EH (cell line): ENCODE measurements at places on chromosomes 7 and 10.

GRCh38 chr7:128933180-128933891 lies 4.4 kb upstream of the IRF5 start:
- DNase-seq = peak; percentile 37

DNA sequence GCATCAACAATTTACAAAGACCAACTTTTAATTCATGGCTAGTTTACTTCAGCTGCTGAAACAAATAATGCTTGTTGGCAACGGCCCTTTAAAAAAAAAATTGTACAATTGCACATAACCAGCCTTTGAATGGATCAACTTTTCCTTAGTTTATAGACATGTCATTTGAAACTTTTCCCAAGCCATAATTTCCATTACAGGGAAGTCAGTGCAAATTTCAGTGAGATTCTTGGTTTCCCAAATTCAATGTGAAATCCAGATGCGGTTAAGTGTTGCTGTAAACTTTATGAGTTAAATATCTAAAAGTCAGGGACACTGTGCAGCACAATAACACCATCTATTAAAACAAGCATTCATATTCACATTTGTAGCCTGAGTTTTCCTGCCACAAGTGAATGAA lies 182.2 kb downstream of the JAZF1 start:
- DNase-seq = no peak

GRCh38 chr7:142568435-142569097 lies 180.7 kb upstream of the PRSS1 start:
- peak; percentile 92 for DNase-seq

DNA sequence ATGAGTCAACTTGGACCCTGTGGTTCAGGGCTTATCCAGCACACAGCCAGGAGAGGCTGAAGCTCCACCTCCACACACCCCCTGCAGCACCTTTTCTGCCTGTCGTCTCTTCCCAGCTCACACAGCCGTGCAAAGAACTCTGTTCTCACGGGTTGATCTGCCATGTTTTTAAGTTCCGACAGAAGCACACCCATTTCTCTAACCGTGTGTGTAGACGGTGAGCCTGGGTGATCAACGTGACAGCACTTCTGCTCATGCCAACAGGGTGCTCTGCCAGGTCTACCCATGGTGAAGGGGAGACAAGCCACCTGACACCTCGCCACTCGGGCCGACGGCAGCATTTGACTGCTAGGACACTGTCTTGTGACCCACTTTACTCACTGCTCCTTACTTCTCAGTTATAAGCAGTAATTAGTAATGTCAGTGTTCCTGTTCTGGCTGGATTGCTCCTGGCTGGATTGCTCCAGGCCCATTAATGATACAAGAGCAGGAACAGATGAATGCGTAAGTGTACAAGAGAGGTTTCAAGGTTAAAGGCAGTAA lies 90.5 kb downstream of the RNF216 start:
- DNase-seq = peak; percentile 54

- no peak for DNase-seq
Measured at GRCh38 chr10:116472891-116473290, 45.2 kb downstream of the PNLIPRP3 start.

DNA sequence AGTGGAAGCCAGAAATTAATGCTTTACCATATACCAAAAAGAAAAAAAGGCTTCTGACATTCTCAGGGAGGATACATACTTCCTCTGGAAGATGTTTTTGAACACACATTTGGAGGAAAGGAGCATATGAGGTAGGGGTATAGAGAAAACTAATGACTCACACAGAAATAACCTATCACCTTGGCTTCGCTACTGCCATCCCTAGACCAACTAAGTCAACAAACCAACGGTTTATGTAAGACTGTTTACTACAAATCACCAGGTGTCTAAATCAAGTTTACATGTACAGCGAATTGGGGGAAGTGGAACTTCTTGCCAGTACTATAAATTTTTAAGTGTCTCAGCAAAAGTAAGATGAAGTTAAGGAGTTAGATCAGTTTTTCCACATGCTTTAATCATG lies 96.9 kb downstream of the NT5C2 start:
- no peak for DNase-seq
